ENCODE measurements at places on chromosomes 1 and 21.

GRCh38 chr1:53601031-53601745, 137.8 kb downstream of the GLIS1 start:
- DNase-seq = no peak

GRCh38 chr1:228494044-228494353, 6.8 kb downstream of the RNF187 start:
- no peak for DNase-seq

- no peak for DNase-seq
These were observed 23.8 kb upstream of the LRRC8C start for GRCh38 chr1:89608984-89609725.

GRCh38 chr1:172630056-172630818, 28.7 kb upstream of the FASLG start:
- no peak for DNase-seq

DNA sequence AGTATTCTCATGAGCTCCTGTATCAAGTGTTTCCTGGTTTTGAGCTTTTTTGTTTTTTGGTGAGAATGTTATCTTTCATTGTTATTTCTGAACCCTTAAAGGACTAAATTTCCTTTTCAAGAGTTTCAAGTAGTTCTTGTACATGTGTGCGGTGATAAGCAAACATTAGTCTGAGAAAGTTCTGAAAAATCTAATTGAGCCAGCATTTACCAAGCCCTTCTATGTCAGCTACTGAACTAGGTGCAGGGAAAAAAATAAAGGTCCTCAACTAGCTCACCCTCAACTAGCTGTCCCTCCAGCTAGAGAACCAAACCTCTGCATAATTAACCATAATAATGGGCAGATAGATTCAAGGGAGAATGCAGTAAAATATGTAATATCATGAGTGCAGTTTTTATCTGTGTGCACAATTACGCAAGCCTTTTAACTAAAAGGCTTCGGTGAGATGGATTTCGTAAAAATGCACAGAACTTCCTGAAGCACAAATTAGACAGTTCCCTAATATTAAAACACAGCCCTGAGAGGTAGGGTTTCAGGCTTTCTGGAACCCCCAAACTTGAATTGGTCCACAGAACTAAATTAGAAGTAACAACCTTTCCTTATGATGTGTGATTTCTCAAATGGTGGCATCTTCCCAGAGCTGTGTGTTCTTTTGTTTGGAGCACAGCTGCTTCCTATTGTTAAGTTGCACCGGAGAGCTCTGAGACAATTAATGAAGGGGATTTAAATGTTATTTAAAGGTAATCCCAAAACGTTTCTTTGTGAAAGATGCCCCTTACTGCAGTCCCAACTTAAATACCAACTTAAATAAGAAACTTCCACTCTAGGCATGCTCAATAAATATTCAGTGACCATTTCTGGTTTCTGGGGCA, 165.8 kb downstream of the NFIA start:
- no peak for DNase-seq

- DNase-seq = no peak
These were observed 28.2 kb downstream of the SLC2A1 start for GRCh38 chr1:42930178-42931107.

DNA sequence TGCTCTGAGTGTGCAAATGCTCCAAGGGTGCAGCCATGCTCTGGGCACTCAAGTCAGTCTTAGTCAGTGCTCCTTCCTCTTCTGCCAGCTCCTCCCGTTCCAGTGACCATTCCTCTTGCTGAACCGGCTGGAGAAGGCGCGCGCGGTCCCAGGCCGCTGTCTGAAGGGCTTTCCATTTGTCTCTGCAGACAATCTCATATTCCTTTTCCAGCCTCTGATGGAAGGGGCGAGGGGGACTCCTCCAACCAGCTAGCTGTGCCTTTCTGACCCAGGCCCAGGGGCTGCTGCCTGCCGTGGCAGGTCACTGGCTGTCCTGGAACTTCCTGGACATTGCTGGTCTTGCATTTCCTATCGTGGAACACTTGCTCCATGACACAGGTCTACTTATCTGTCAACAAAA, 67.5 kb downstream of the RIPK4 start:
- DNase-seq = no peak

DNA sequence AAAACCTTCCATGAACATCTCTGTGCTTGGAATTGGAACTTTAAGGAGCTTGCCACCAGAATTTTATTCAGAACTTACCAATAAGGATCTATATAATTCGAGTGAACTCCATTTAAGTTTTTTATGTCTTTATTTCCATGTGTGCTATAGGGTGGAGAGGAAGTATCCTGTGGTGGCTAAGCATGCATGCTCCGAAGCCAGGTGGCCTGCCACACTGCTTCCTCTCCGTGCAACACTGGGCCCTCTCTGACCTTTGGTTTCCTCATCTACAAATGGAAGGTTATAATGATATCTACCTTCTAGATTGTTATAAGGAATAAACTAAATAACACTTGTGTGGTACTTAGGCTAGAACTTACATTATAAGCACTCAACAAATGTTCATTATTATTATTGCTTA, 382.1 kb downstream of the PTPRC start:
- DNase-seq = no peak

DNA sequence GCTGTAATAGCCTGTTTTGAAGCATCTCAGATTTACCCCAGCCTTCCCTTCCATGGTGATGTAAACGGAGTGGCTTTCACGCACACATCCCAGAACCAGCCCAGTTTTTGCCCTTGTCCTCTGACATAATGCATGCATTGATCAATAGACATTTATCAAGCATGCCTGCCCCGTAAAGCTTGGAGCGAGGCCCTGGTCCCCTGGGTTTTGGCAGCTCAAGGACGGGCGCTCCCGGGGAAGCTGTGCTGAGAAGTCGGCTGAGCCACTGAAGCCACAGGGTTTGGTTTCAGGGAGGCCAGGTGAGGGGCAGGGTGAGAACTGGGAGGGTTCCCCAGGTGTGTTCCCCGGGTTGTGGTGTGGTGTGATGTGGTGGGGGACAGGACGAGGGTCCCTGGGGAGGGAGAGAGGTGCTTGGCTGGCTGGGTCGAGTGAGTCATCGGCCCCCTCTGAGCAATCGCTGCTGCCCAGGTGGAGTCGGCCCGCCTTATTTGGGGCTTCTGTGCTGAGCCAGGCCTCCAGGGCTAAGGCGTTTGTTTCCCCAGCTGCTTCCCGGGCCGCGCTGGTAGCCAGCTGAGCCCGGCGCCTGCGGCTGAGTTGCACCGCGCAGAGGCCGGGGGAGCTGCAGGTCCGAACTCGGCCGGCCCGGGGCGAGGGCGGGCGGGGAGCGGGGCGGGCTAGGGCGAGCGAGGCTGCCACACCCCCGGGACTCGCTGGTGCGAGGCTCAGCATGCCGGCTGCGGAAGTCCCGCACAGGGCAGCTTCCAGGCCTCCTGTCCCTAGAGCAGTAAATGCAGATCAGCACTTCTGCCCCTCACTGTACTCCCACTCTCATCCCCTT, 23.6 kb downstream of the ATP2B4 start:
- DNase-seq = no peak

DNA sequence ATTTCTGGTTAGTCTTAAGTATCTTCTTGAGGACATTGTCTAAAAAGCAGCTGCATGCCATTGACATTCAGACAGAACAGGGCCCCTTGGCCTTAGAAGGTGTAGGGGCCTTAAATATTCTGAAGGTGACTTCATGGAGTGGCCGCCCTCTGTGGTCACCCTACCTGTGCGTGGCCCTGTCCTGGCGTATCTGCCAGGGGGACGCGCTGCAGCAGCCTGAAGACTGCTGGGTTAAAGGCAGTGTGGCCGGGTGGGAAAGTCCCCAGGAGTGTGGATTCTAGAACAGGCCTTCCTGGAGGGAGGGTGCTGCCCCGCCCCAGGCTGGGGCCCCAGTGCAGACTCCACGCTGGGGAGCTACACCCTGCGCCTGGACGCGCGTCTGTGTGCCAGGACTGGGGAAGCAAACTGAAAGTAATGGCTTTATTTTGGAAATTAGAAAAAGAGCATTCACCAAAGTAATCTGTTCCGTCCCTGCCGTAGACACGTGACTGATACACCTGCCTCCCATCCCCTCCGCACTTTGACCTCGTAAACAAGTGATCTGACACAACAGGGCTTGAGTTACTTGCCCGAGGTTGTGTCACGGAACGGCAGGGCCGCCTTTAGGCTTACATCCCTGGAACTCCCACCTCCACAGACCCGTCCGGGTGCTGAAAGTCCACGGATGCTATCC, 1.8 kb downstream of the AGPAT3 start:
- DNase-seq = no peak

- no peak for DNase-seq
These were observed 805.8 kb downstream of the ADGRL2 start for GRCh38 chr1:82606546-82606945.

DNA sequence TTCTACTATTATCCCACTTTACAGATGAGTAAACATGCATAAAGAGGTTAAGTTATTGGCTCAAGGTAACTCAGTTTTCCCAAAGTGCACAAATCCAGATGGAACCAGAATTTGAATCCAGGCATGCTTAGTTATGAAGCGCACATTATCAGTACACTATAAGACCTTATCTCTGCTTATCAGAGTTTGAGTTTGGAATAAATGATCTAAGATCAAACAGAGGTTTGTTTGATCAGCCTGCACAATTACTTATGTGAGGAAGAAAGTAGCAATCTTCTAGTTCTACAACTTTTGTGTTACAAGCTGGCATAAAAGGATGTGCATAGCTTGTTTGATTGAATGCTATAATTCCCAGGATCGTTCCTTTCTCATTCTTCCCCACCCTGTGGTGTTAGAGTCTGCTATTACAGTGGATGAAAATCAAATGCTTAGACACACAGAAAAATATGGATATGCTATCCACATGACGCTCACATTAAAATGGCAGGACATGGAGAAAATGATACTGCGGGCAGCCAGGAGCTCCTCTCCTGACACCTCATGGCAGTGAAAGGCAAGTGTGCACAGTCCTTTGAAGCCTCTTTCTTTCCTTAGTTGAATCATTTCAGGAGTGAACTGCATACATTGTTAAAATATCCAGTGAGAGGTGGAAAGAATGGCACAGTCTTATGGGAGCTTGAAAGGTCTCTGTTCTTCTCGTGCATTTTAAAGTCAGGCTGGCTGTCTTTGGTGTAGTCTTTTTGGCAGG, 23.9 kb upstream of the PBX1 start:
- DNase-seq = no peak

GRCh38 chr21:36902793-36903192, 63.7 kb downstream of the HLCS start:
- DNase-seq = no peak

- DNase-seq = no peak
These were observed 17.6 kb downstream of the GABPA start for GRCh38 chr21:25752416-25752815.
